ENCODE measurements at places on chromosomes 13 and 19.

DNA sequence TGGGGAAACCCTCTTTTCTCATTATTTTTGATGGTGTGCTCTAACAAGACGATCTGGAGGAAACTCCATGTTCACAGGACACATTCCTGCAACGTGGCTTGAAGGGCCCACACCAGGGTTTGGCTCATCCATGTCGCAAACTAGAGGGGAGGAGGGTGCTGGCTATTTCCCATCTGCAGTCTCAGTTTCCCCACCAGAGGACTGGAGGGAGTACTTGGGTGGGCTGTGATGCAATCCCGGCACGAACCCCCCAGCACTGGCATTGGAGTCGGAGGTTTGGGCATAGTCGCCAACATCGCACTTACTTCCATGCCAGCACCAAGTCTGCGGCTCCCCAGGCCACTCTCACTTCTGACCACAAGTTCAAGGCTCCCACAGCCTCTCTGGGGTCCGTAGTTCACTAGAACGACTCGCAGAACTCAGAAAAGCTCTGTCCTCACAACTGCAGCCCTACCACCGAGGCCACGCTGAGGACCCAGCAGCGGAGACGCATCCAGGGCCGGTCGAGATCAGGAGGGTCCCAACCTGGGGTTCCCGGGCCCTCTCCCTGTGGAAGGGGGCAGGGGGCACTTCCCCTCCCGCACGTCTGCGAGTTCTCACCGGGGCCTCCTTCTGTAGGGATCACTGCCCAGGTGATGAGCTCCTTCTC is 165.6 kb upstream of the SOX1 start:
- DNase-seq = no peak

GRCh38 chr19:35671818-35672217 is 5.5 kb downstream of the UPK1A start:
- no peak for DNase-seq

DNA sequence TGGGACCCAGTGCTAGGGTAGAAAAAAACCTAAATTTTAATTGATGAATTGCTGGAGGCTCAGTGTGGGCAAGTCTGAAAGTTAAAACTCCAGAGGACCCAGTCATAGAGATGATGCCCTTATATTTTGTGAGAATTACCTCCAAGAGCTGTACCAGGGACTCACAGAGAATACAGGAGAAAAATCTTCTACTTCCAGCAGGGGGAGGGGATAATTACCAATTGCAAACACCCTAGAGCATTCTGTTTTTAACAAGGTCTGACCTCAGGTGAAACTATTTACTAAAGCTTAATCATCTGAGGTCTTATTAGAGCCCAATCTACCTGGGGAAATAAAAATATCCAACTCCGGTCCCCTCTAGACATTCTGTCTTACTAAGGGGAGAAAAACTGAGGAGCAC is 994.7 kb upstream of the MIR17HG start:
- no peak for DNase-seq

DNA sequence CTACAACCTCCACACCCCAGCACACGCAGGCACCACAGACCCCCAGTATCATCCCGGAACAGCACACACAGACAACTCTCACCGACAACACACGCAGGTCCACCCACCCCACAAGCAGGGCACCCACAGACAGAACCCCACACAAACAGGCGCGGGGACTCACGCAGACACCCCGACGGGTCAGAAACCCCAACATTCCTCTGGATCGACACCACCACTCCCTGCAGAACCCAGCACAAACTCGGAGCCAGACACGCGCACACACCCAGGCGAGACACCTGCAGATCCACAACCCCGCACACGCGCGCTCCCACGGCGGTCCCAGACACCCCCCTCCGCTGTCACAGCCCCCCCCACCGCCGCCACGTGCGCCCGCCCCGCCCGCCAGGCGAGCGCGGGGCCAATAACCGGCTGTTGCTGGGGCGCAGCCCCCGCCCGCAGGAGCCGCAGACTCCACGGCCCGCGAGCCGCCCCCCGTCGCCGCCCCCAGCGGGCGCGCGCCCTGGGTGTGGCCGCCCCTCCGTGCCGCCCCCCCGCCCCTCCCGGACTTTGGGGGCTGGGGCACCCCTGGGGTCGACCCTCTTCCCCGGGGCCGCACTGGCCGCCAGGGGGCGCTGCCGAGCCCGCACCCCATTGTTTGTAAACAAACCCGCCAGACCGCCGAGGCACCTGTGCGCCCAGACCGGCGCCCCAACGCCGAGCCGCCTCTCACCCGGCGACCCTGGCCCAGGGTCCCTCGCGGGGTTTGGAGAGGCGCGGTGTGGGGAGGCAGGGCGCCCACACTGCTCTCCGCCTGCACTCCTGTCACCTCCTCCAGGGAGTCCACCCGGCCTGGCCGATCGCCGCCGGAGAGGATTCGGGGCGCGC is 712 bp downstream of the BBC3 start:
- peak; percentile 73 for DNase-seq

DNA sequence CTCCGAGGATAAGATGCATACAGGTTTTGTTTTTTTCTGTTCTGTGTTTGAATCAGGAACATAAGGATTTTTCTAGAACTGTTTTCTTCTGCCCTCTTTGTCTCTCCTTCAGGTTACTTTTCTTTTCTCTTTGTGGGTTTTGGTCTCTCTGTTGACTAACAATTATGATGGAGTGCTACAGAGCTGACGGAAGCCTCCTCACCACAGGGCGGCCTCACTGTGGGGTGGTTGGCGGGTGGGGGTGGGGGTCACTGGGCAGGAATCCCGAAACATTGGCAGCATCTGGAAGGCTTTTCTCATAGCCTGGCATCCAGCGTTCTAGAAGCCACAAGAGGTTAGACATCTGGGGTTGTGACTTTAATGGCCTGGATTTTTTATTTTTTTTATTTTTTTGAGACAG is 12.0 kb upstream of the MATK start:
- no peak for DNase-seq

GRCh38 chr13:69389899-69390298 is 717.7 kb upstream of the ATXN8OS start:
- no peak for DNase-seq

DNA sequence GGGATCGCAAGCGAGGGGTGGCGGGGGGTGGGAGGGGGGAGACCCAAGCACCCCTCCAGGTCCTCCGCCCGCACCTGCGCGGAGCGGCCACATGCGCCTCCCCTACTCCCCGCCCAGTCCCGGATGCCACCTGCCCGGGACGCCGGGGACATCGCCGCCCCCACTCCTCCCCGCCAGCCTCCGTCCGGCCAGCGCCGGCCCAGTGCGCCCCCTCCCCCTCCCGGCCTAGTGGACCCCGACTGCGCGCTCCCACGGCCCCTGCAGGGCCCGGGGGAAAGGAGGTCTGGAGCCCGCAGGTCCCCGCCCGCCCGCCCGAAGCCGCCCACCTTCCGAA is 263 bp downstream of the RHPN2 start:
- DNase-seq = peak; percentile 65

DNA sequence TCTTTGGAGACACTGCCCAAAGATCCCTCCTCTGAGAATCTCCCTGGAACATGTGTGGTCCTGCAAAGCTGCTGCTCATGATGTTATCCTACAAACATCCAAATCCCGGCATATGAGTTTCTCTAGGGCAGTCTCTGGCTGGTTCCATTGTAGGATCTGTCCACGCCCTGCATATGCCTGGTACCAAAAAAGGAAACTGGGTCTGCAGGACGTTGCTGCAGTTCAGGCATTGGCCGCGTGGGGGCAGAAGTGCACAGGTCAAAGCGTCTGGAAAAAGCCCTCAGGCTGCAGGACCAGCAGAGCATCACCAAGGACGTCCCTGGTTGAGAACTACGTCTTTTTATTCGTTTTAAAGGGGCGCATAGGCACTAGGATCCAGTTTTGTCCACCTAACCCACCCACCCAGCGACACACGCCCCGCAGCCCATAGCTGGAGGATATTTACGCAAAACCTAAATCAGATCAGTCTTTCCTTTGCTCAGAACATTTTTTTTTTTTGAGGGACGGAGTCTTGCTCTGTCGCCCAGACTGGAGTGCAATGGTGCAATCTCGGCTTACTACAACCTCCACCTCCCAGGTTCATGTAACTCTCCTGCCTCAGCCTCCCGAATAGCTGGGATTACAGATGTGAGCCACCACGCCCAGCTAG is 12.9 kb upstream of the ZNF564 start:
- peak; percentile 92 for DNase-seq

DNA sequence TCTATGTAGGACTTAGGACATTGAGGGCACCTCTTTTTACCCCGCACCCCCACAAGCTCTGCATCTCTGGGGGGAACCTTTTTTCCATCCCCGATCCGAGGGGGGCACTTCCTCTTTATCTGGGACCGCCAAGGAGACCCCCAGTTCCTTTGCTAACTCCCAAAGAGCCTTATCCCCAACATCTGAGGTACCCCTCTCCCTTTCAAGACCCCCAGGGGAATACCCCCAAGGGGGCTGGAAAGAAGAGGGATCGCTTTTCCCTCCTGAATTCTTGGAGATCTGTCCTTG is 1.1 kb downstream of the TNFSF9 start:
- DNase-seq = no peak

DNA sequence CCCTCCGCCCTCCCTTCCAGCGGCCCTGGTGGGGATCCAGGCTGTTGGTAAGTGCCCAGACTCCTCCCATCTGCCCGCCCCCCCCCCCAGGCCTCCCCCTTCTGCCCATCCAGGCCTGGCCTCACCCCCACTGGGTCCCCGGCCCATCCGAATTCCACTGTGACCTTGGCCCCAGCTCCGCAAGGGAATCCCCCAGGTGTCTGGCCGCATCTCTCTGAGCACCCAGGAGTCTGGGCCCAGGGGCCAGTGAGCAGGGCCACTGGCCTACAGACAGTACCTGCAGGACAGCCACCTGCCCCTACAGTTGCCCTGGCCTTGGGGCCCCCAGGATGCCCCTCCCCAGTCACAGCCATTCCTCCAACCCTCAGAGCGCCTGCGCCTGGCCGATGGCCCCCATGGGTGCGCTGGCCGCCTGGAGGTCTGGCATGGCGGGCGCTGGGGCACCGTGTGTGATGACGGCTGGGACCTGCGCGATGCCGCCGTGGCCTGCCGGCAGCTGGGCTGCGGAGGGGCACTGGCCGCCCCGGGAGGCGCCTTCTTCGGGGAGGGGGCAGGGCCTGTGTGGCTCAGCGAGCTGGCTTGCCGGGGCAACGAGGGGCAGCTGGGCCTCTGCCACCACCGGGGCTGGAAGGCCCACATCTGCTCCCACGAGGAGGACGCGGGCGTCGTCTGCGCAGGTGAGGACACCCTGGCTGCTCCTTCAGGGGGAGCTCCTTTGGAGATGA is 912 bp downstream of the SSC5D start:
- no peak for DNase-seq

- DNase-seq = no peak
Observed at GRCh38 chr13:48588120-48588519, 55.2 kb upstream of the RCBTB2 start.

DNA sequence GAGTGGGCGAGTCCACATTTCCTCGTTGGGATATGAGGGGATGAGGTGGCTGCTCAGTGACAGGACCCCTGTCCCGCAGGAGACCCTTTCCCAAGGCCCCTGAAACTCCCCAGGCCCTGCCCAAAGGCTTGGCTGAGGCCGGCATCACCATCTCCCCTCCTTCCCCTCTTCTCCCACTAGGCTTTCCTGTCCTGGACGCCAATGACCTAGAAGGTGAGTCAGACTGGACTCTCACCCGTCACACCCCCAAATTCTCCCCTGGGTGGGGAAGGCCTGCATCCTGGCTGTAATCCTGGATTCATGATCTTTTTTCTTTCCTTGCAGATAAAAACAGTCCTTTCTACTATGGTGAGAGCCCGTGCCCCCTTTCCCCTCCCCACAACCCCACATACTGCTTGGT is 5.3 kb downstream of the FXYD3 start:
- no peak for DNase-seq

- DNase-seq = no peak
Observed at GRCh38 chr13:107277911-107278310, 710.0 kb upstream of the ARGLU1 start.

DNA sequence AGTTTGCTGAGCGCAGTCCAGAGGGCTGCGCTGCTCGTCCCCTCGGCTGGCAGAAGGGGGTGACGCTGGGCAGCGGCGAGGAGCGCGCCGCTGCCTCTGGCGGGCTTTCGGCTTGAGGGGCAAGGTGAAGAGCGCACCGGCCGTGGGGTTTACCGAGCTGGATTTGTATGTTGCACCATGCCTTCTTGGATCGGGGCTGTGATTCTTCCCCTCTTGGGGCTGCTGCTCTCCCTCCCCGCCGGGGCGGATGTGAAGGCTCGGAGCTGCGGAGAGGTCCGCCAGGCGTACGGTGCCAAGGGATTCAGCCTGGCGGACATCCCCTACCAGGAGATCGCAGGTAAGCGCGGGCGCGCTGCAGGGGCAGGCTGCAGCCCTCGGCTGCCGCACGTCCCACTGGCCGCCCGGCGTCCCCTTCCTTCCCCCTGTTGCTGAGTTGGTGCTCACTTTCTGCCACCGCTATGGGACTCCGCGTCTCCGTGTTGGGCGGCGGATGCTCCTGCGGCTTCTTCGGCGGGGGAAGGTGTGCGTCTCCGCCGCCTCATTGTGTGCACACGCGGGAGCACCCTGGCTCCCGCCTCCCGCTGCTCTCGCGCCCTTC is 772 bp downstream of the GPC6 start:
- DNase-seq = no peak

GRCh38 chr19:31906111-31906871 is 439.1 kb upstream of the ZNF507 start:
- DNase-seq = no peak

DNA sequence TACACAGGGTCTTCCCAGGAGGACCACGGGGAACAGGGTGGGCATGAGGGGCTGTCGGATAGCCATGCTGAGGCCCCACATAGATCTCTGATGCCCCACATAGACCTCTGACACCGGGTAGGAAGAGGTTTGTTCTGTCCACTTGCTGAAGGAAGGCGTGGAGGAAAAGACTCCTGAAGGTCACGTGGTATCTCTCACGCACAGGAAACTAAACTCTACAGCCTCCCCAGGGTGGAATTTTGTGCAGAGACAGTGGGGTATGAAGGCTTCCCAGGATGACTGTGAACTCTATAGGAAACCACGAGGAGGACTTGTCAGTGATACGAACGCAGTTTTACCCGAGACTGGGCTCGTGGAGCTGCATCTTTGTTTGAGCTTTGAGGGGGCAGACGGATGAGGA is 2.8 kb downstream of the EVI5L start:
- no peak for DNase-seq

- DNase-seq = no peak
Observed at GRCh38 chr13:112917737-112918136, 51.3 kb upstream of the MCF2L start.

All from GM10248 (cell line).